GM20000 (cell line): ENCODE measurements at places on chromosomes 13 and 19.

GRCh38 chr13:102901056-102901455 is 55.2 kb downstream of the ERCC5 start:
- DNase-seq, result no peak

- DNase-seq, result peak; percentile 23
Measured at GRCh38 chr19:53910170-53910518, 1.1 kb downstream of the CACNG7 start.

- no peak for DNase-seq
Measured at GRCh38 chr19:29054886-29055675, 157.9 kb downstream of the UQCRFS1 start.

GRCh38 chr19:18603958-18604819 is 2.4 kb downstream of the CRLF1 start:
- peak; percentile 45 for DNase-seq

DNA sequence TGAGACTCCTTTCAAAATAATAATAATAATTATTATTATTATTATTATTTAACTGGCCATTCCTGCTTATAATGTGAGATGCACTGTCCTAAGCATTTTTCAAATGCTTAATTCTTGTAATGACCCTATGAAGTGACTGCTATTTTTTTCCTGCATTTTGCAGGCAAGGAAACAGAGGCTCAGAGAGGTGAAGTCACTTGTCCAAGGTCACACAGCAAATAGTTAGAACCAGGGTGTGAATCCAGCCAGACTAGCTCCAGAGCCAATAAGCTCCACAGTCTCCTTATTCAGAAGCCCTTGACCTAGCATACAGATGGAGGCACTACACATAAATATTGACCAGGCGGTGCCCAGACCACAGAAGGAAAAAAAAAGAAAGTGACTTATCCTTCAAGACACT is 77.5 kb upstream of the CACNA1A start:
- DNase-seq, result no peak

DNA sequence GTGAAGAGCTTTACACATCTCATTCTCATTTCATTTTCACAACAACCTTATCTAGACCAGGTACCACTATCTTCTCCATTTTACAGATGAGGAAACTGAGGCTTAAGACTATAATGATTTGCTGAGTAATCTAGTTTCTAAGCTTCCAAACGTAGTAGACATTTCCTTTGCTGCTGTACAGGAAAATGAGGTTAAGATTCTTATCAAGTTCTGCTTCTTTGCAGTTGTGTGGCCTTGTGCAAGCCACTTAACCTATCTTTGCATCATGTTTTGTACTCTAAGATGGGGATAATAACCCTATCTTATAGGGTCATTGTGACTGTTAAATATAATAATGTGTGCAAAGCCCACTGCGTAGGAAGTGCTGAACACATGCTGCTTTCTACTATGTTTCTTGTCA is 307.9 kb downstream of the HS6ST3 start:
- DNase-seq, result no peak

DNA sequence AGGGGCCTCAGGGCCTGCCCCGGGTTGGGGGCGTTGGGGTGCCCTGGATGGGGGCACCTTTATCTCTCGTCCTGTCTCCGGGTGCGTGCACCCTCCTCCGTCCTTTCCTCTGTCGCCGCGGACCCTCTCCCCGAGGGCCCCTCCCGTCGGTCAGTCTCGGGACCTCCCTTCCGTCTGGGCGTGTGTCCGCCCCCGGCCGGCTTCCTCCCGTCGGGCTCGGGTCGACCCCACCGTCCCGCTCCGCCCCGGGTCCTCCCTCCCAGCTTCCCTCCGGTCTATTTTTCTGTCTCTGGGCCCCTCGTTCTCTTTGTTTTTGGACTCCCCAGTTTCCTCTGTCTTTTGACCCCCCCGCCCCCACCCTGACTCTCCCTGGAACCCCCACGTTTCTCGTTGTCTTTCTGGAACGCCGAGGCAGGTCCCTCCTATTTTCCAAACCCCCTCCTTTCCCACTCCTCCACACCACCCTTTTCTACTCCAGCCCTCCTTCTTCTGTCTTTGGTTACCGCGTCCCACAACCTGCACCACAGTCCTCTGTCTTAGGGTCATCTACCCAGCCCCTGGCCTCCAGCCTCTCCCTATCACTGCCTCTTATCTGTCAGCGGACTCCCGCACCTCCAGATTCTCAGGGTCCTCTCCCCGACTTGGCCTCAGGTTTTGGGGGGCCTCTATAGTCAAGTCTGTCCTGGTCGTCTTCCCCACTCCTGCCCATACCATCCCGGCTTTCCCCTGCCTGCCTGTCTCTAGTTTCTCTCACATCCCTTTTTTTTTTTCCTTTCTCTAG is 757 bp downstream of the EGLN2 start:
- DNase-seq, result peak; percentile 68

- peak; percentile 91 for DNase-seq
Measured at GRCh38 chr19:17327654-17328516, 6.8 kb downstream of the ANO8 start.

DNA sequence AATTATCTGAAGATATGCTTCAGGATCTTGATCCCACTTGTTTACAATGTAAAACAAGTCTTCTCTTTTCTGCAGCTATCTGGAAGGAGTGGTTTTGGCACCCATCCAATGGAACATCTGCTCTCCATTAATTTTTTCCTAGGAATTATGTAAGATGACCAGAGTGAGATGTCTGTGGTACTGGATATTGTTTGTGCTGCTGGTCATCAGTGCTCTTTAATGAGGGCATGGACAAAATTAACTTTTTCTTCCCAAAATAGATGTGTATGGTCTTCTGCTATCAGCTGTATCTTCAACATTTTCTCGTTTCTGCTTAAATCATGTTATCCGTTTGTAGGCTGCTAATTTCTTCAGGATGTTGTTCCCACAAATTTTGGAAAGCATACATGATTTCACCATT is 415.4 kb upstream of the KLHL1 start:
- DNase-seq, result no peak

- no peak for DNase-seq
Measured at GRCh38 chr13:105471673-105472072, 1063.8 kb downstream of the EFNB2 start.
